SW480 (cell line): ENCODE measurements at places on chromosomes 5 and 9.

- no peak for DNase-seq
Measured at GRCh38 chr5:39523821-39524220, 99.0 kb upstream of the DAB2 start.

DNA sequence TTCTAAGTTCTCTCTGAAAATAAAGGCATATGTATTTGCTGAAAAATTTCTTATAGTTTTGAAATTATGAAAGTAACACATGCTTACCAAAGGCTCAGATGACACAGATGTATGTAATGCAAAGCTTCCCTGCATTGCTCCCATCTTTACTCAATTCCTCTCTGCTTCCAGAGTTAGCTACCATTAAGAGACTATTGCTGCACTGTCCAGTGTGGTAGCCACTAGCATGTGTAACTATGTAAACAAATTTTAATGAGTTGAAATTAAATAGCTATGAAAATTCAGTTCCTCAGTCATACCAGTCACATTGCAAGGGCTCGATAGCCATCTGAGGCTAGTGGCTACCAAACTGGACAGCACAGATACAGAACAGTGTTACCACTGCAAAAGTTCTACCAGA, 17.9 kb downstream of the FRMD3 start:
- no peak for DNase-seq

DNA sequence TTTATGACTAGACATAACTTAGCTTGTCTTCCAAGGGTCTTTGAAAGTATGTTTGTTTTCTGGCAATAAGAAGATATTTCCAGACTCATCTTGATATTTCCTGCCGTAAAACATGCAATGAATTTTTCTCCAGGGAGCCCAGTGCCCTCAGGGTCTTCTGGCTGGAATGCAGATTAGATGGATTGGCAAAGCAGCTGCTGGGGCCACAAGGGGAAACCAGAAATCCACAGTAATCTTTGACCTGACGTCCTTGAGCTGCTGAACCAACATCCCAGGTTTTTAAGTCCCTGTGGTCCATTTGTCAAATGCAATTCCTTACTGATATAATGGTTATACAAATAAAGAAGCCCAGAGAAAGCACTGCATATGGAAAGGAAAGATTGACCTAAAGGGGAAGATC, 93.0 kb downstream of the THBS4 start:
- DNase-seq = no peak

DNA sequence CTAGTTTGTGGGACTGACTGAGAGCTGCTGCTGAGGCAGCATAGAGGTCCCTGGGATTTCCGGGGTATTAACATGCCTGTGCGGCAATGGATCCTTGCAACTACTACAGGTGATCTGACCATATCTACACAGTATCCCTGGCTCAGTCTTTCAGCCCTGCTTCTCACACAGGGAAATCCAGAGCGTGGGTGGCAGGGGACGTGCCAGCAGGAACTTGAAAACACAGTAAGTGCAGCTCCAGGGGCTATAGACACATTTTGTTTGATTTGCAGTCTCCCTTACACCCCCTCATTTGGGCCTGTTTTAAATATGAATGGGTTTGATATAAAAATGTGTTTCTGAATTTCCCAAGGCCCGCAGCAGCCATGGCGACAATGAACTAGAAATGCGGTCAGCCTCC, 209.5 kb downstream of the DCP2 start:
- no peak for DNase-seq

- no peak for DNase-seq
Measured at GRCh38 chr5:96113170-96113939, 151.7 kb upstream of the ELL2 start.

DNA sequence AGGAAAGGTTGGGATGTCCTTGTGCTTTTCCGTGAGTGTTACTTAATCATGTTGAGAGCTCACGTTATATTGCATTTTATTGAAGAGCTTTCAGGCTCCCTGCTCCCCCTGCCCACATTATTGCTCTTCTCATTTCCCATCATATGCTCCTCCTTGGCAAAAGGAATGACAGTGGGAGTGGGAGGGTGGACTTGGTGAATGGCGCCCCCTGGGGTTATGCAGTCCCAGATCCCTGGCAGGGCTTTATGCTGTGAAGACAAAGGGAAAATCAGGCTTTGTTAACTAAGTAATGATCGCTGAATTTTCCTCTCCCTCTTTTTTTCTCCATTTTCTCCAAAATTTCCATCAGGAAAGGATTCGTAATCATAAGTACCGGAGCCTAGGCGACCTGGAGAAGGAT, 166.6 kb downstream of the SMARCA2 start:
- DNase-seq = no peak

DNA sequence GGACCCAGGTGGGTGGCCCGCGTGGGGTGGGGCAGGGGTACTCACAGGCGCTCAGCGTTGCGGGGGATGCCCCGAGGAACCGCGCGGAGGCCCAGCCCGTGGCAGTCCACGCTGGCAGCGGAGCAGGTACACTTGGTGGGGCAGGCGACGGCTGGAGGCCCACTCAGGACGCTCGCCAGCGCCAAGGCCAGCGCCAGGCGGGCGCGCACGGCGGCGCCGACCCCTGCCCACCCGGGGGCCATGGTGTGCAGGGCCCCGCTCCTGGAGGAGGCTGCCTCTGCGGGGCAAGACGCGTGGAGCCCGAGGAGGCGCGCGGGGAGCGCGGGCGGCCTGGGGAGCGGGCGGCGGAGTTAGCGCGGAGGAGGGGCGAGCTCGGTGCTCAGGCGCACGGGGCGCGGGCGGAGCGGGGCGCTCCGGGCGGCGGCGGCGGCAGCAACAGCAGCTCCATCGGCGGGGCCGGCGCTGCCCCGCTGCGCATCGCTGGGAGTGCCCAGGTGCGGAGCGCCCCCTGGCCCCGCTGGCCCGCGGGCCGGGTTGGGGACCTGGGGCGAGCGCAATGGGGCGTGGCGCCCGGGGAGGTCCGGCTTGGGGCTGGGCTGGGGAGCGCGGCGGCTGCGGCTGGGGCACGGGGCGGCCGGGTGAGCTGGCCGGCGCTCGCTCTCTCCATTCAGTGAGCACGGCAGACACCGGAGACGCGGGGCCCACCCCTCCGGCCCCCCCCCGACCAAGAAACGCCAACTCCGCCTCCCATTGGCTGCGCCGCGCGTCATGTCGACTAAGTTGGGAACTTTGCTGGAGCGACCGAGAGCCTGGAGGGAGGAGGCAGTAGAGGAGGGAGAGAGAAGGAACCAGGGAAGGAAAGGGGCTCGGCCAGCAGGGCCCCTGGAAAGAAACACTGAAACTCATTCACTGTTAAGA, at the start of gene SLIT3:
TSS of gene SLIT3 (minus strand) at position 672 of the 918 bp plus-strand sequence. CDS start at position 242, 430 bp downstream.
- no peak for DNase-seq

DNA sequence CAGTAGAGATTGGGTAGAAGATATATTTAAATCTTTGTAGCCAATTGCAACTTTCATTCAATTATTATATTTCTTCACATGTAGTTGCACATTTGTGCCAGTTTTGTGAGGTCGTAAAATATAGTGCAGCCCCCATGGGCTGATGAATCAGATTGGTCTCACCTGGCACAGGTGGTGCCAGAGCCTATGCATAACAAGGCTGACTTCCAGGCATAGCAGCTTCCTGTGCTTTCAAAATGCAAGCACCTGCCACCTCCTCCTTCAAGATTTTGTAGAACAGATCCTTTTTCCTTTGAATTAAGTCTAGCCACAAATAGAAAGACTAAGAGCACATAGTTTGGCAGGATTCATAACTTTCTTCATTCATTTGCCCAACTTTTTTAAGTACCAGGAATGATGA, 87.1 kb downstream of the STARD4 start:
- no peak for DNase-seq

- no peak for DNase-seq
Measured at GRCh38 chr5:172584638-172585037, 56.4 kb upstream of the NEURL1B start.

DNA sequence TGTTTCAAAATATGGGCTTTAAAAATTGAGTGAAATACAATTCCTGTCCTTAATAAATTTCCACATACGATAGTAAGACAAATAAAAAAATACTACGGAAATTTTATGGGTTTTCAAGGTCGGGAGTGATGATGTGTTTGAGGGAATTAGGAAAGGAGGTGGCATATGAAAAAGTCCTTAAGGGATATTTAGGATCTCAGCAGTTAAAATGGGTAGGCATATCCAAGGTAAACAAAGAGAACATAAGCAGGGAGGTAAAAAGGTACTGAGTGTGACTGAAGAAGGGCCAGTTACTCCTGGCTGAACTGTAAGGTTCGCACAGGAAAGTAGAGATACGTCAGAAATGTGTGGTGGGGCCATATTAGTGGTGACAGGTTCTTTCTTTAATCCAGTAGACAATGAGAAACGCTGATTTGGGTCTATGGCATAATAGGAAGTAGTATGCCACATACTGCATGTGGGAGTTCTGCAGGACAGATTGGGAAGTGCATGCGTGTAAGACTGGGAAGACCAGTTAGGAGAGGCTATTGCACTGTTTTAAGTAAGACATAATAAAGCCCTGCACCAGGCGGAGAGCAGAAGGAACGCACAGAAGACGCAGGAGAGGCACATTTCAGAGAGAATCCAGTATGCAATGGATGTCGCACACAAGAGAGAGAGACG, 937 bp upstream of the HMGCR start:
- DNase-seq = peak; percentile 94

DNA sequence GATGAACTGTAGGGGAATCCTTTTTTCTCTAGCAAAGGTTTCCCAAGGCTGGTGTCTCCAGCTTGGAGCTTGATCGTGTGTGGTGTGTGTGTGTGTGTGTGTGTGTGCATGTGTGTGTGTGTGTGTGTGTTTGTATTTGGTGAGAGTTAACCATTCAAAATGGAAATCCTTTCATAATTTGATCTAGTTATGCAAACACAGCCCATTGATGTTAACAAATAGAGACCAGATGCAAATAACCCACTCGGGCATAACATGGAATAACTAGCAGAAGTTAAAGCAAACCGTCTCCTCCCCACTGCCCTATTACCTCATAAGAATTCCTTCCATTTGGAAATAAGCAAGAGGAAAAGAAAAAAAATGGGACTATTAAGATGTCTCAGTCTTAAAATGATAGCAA, 24.9 kb upstream of the ZSWIM6 start:
- DNase-seq = no peak

DNA sequence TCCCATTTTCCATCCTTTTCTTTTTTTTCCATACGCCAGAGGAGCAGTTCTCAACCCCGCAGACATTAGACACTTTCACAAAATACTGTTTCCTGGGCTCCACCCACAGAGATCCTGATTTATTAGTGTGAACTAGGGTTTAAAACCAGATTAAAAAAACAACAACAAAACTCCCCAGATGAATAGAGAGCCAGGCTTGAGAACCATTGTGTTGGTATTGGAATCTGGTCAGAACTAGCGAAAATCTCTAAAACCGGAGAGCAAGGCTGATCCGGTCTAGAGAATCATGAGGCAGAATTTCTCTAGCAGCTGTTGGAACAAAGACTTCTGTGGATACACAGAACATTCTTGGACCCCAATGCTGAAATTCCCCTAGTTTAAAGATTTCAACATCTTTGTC, 173.0 kb downstream of the PCSK1 start:
- DNase-seq = no peak

DNA sequence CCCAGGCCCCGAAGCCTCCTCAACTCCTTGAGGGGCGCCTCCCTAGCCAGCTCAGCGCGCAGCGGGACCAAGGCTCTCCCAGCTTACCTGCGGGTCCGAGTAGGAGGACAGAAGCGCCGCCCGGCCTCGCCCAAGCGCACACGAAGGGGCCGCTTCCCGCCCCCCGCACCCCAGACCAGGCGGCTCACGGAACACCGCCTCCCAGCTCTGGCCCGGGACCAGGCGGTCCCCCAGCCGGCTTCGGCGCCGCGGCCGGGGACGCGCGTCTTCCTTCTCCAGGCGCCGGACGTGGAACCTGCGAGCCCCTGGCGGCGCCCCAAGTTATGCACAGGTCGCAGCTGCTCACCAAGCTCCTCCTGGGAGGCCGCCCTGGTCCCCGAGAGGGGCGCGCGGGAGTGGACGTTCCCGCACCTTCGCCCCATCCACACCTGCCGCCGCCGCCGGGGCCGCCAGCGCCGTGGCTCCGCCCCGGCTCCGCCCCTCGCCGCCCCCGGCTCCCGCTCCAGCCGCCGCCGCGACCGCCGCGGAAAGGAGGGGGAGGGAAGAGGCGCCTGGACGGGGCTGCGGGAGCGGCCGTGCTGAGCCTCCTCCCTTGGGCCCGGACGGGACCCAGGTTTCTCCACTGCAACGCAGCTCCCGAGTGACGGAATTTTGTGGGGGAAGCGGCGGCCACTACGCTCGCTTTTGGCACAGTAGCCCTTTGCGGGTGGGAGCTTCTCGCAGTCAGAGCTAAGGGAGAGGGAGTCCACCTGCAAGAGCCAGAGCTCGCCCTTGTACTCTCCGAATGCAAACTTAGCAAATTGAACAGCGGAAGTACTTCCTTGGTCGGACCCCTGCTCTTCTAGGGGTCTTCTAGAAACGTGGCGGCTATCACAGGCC, 77.5 kb upstream of the IFNE start:
- peak; percentile 75 for DNase-seq

DNA sequence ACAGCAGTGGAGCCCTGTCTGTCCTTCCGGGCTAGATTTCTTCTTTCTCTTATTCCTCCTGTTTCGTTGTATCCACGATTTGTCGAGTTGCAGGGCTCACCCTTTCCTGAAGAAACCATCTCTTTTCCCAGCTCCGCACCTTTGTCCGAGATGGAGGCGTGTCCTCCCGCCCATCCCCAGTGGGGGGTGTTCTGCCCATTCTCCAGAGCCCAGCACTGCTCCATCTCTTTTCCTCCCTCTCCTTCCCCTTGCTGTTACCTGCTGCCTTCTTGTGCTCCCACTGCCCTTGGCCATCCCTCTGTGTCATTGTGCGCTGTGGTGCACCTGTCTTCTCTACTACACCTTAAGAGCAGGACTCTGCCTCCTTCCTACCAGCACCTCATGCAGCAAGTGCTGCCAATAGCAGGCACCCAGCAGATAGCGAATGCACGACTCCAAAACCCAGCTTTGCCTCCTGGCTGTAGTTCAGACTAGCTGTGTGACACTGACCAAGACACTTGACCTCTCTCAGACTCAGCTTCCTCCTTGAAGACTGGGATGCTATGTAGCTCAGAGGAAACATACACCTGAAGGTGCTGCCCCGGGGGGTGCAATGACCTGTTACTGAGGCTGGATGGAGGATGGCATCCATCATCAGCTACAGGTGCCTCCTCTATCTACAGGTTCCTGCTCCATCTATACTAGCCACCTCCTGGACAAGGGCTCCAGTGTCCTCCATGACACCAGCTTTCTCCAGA, 8.9 kb downstream of the OR13J1 start:
- DNase-seq = no peak

DNA sequence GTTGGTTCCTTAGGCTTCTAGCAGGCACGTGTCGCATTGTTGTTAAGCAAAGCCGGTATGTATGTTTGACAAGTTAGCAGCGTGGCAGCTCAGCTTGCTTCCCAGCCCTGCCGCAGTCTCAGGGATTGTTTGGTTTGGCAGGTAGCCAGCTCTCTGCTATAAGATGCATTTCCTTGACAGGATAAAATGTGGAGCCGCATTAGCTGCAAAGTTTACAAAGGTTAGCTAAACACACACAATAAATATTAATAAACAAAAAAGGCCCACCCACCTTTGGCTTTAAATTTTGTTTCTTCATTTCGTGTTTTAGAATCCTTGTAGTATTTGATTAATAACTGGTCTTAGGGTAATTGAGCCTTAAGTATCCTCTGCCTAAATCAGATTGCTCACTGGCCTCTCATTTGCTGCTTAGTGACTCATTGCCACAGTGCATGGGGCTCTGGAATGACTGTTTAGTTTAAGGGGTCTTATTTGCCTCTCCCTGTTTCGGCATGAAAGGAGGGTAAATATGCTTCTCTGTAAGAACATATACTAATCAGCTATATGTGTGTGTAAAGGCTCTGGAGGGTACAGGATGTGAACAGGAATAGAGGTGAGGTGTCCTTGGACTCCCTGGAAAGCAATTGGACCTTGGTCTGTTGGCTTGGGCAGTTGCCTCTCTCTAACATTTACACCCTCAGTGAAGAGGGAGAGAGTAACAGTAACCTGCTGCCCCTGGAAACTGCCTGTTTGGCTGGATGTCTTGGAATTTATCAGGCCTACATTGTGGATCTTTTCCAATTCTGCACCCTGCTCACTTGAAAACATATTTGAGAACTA, 122.0 kb downstream of the GDNF start:
- DNase-seq = peak; percentile 28
